Stimulated activated CD8-positive, alpha-beta memory T cell treated with anti-CD3 and anti-CD28 coated beads, Interleukin-4, amount 100 ng/mL, for 1 hour (primary cell): ENCODE measurements at places on chromosomes 7 and 10.

- no peak for DNase-seq
Observed at GRCh38 chr10:45470098-45471012, 96.3 kb downstream of the ALOX5 start.

DNA sequence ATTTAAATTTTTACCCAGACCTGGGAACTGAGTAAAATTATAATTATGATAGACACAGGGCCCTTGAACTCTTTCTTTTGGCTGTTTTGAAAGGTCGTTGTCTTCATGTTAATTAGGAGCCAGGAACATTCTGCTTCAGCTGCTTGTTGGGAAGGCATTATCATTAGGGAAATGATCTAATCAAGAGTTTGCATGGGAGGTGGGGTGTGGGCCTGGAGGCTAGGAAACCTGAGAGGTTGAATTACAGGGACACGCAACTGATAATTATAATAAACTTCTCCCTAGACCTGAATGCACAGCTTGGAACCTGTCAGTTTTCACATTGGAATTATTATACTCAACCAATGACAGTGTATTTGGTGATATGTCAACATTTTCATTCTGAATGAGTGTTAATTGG lies 237.7 kb downstream of the CACNB2 start:
- DNase-seq = no peak

- no peak for DNase-seq
Observed at GRCh38 chr10:8705415-8705814, 650.9 kb downstream of the GATA3 start.

DNA sequence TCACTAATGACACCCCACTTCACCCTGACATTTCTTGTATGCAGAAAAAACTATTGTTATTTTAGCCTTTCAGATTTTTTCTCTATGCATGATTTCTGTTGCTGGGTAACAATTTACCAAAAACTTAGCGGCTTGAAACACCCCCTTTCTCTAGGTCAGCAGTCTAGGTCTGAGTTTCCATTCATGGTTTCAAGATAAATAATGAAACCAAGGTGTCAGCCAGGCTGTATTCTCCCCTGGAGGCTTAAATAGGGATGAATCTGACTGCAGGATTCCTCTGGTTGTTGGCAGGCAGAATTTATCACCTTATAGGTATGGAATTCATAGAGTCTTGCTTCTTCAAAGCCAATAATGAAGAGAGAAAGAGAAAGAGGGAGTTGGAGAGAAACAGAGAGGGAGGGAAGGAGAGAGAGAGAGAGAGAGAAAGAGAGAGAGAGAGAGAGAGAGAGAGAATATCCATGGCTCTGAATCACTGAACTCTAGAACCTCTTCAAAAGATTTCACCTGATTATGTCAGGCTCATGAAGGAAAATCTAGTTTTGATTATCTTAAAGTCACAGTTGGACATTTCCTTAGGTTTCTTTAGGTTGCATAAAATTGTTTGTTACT lies 1224.6 kb upstream of the LRRTM3 start:
- no peak for DNase-seq

GRCh38 chr10:119502209-119502608 lies 40.3 kb downstream of the RGS10 start:
- DNase-seq = peak; percentile 60

DNA sequence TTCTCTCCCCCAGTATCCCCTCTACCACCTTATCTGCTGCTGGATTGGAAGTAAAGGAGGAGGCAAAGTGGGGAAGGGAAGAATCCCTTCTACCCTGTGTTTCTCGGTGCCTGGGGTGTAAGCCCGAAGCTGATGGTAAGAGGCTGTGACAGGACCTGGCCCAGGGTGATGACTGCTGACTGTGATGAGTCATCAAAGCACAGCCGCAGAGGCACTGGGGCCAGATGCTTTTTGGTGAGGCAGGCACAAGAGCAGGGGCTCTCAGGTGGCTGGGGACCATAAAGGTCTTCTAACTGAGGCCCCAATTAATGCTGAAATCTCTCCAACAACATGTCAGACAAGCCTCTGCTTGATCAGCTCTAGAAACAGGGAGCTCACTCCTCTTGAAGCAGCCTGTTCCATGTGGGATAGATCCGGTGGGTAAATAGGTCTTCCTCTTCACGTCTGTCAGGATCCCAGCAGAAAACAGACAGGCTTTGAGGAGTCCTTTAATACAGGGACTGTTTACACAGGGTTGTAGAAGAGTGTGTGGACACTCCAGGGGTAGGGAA lies 86.1 kb upstream of the PCBD1 start:
- DNase-seq = no peak

DNA sequence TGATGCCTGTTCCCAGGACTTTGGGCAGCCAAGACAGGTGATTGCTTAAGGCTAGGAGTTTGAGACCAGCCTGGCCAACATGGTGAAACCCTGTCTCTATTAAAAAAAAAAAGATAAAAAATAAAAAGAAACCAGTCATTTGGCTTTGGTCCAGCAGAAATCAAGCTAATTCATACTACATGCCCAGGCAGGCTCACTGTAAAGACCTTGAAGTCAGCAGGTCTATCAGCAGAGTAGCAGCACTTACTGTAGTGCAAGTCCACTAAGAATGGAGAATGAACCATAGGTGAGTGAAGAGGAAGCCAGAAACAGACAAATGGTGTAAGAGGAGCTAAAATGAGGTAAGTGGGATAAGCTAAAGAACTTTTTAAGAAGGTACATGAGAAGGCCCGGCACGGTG lies 24.7 kb downstream of the PSPH start:
- DNase-seq = no peak

DNA sequence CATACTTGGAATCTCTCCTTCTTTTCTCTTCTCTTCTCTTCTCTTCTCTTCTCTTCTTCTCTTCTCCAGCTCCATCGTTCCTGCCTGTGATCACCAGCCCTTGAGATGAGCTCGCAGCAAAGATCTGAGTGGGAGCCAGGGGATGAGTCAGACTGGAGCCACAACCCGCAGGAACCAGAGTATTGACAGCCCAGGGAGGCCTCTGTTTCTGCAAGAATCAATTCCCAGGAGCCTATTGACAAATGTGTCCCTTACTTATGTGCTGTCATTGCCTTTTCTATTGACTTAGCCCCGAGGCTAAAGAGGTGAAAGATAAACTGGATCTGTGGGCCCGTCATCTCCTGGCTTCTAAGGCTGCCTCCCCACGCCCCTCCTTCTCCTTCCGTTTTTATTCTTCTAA lies 13.1 kb upstream of the HABP2 start:
- no peak for DNase-seq

- no peak for DNase-seq
Observed at GRCh38 chr10:132793871-132794849, 8.2 kb upstream of the NKX6-2 start.

DNA sequence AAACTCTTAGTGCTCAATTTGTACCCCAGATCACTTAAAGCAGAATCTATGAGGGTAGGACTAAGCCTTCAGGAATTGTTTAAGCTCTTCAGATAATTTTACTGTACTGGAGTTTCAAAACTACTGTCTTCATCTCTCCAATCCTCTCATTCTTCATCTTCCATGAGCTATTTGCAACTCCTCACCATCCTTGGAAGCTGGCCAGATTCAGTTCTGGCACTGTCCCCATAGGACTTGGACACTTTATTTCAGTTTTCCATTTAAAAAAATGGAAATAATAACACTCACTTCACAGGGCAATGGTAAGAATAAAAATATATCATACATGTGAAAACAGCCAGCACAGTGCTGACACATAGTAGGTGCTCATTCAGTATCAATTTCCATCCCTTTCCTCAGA lies 74.6 kb downstream of the PPP1R17 start:
- no peak for DNase-seq

- no peak for DNase-seq
Observed at GRCh38 chr10:17217631-17218232, 10.3 kb upstream of the VIM start.

GRCh38 chr7:51251290-51251689 lies 65.3 kb downstream of the COBL start:
- no peak for DNase-seq

- no peak for DNase-seq
Observed at GRCh38 chr7:149598721-149599308, 101.2 kb upstream of the ZNF746 start.

GRCh38 chr7:44867073-44867995 lies 18.0 kb downstream of the PURB start:
- DNase-seq = no peak
